Activated T-cell treated with anti-CD3 and anti-CD28 coated beads, Interleukin-2, amount 50 U/mL, for 72 hours (primary cell): ENCODE measurements at places on chromosomes 2 and 18. TPM values are rescaled to one million over a fixed set of nuclear protein-coding genes. Genes with fewer than 3 reads are reported as not detected.

CYTIP gene
- 444 TPM for total RNA-seq

ANKRD30BL gene
- total RNA-seq: not detected

NETO1 gene
- 0.72 TPM for total RNA-seq

SLC4A3 gene
- total RNA-seq: not detected

RGPD5 gene
- 53.2 TPM for total RNA-seq

NYAP2 gene
- not detected for total RNA-seq

GRCh38 chr2:104033399-104033798, 820.5 kb upstream of the POU3F3 start:
- DNase-seq: no peak

- DNase-seq: no peak
Measured at GRCh38 chr2:219737270-219737691, 109.9 kb downstream of the SLC4A3 start.

GRCh38 chr2:104286841-104287240, 567.1 kb upstream of the POU3F3 start:
- DNase-seq: no peak

GRCh38 chr2:1995081-1995480, 250.8 kb upstream of the PXDN start:
- no peak for DNase-seq

DNA sequence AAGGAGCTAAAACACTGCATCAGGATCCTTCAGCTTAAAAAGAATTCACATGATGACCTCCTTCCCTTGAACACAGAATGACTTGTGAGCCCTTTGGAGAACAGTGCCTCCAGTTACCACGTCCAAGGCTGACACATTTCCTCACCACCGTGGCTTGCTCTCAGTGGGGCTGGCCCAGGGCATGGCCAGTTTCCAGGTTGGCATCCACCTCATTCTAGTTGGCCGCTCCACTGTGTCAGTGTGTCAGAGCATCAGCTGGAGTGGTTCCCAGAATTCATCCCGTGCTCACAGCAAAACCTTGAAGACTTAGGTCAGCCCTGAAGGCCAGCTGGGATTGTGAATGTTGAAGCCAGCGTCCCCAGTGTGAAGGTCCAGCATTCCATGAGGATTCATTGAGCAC, 158.5 kb downstream of the INSIG2 start:
- DNase-seq: no peak

DNA sequence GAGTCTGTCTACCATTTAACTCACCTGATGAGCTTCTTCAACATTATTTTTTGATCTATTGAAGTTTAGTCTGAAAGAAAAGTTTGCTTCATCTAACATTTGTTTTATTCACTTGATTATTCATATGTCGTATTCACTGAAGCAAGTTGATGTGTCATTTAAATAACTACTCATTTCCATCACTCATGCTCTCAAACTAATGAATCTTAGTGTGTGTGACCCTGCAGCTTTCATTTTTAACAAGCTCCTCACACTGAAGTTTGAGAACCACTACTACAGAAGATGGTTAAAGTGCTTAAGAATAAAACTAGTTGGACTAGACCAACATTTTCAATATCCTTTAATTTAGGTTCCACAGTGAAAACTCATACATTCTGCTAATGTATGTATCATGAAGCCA, 1.8 kb upstream of the ABI2 start:
- DNase-seq: no peak

DNA sequence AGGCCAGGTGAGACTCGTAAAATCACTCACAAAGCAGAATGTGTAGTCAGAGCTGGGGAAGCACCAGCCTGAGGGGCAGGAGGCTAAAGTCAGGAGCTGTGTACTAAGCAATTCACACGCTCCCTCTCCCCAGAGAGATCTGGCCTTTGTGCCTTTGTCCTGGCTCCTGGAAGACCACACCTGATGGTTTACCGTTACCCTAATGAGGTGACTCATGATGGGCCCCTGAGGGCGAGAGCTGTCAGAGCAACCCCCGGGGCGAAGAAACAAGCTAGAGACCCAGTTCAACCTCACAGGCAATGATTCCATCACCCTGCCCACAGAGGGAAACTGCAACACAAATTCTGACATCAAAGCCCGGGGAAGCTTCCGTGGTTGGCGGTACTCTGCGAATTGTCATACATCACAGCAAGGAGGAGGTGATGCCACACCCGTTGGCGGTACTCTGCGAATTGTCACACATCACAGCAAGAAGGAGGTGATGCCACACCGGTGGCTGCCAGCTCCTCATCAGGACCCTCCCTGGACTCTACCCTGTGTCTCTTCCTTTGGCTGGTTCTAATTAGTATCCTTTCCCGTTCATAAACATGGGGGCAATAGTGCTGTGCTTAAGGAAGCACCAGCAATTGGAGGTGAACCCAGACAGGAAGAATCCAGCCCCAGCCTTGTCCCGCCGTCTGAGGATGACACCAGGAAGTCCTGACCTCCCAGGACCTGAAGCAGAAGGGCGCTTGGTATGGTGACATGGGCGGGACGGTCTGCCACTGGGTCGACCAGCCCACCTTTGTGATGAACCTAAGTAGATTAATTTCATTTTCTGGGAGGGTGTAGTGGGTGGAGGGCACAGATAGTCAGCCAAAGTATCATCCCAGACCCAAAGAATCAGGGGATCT, 30.5 kb downstream of the B3GNT7 start:
- DNase-seq: peak; percentile 53

GRCh38 chr2:38178556-38179419, 102.8 kb upstream of the CYP1B1 start:
- no peak for DNase-seq

GRCh38 chr2:82837588-82838304, 1621.3 kb downstream of the SUCLG1 start:
- no peak for DNase-seq

DNA sequence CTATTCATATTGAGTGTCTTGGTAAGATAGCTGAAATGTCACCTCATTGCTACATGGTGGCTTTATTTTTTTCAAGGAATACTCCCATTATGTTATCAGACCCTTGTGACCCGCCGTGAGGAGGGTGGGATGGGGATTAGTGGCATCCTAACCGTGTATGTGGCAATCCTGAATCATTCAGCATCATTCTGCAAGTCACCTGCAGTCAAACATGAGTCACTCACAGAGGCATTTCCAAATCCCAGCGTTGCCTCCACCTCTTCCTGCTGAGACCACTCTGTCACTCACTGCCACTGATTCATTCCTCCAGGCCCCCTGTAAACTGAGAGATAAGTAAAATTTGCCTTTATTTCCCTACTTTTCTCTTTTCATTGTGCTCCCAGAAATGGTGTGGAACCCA, 307.4 kb upstream of the KLHL29 start:
- no peak for DNase-seq

GRCh38 chr18:74598350-74599001, 806 bp downstream of the ZNF407 start:
- DNase-seq: peak; percentile 83

DNA sequence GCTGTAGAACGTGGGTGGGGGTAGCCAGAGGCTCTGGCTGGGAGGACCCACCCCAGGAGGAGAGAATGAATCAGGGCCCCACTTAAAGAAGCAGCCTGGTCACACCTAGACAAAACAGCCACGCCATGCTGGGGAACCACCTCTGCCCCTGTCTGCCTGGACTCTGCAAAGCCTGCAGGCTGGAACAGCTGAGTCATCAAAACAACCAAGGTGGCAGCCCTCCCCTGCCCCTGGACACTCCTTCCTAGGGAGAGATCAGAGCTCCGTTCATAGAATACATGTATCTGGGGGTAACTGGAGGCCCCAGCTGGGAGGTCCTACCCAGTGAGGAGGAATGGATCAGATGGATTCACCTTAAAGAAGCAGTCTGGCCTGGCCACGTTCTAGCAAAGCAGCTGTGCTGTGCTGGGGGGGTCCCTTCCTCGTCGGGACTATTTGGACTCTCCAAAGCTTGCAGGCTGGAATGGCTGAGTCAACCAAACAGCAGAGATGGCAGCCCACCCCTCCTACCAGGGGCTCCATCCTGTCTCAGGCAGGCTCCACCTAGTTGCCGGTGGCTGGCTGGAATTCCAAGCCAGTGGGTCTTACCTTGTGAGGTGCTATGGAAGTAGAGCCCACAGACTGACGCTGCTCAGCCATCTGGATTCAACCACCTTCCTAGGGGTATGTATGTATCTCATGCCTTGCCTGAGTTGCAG, 50.5 kb upstream of the NT5C1B start:
- no peak for DNase-seq

DNA sequence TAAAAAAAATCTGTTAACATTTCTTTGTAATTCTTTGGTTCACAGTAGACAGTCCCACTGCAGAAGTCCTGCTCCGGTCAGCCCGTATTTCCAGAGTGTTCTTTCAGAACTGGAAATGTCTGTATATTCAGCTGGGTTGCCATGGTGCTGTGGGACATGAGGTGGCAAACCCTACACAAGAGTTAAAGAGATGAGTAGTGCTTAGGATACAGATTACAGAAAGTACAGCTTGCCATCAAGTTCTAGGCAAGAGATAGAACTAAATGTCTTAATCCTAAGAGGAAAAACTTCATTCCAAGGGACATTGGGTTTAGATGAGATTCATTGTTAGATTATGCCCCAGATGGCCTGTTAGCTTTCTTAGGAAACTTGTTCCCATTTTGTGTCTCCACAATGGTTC, 60.1 kb downstream of the FMNL2 start:
- DNase-seq: no peak

DNA sequence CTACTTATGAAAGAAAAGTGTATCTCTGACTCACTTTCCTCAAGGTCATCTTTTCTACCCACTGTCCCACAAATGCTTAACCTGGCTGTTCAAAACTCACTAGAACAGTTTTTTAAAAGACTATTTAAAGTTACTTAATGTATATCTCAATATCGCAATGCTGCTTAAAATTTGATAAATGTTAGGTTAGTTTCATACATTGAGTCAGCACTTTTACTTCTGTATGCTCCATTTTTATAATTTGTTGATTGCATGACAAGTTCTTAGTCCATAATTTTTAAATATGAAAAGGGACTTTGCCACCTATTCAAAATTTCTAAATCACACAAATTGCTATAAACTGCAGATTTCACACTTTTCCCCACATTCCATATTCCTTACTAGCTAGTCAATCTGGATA, 231.7 kb upstream of the SLC39A10 start:
- DNase-seq: no peak

DNA sequence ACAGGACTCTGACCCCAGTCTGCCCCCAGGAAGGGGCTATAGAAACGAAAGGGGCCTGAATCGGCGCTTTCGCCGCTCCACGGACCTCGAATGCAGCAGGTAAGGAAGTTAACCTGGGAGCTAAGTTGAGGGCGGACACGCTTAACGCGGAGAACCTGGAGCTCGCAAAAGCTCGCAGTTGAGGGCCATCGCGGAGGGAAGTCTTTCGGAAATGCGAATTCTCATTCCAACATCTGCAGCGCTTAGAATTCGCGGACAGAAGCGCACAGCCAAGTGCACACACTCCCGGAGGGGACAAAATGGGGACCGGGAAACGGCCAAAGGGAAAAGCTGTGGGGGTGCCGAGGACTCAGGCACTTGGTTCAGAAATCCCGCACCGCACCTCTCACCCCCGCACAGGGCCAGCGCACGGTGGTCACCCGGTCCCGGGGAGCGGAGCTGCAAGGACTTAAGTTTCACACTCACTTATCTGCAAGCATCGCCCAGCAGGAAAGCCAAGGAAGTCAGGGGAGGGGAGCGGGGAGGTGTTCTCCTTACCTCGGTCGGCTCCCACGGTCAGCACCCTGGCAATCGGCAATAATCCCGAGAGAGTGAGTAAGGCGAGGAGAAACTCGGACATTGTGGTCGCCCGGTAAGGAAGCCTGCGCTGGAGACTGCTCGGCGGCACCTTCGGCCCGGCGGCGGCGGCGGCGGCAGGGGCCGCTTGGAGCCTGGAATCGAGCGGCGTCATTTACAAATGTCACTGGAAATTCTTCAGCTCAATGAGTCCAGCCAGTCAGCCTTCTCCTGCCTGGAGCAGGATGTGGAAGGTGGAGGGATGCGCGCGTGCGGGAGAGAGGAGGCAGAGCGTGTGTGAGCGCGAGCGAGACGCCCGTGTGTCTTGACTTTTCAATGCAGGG, 456 bp downstream of the LRP1B start:
- no peak for DNase-seq
